ENCODE measurements at places on chromosomes 13 and 19.

DNA sequence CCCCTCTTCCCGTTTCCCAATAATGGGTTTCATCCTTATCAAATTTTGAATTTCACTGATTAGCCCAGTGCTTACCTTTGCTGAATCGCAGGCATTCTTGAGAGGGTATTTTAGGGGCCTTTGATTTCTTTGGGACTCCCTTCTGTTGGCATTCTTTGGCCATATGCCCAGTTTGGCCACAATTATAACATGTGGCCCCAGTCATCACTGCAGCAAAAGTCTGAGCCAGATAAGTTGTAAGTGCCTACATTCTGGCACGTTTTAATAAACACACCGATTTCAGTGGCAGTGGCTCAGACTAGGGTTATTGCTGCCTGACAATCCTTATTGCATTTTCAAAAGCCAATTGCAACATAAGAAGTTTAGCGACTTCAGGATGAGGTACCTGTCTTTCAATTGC is 41.4 kb downstream of the ZNF726 start:
- no peak for DNase-seq

GRCh38 chr13:64855506-64855905 is 2374.6 kb downstream of the PCDH9 start:
- DNase-seq = no peak

DNA sequence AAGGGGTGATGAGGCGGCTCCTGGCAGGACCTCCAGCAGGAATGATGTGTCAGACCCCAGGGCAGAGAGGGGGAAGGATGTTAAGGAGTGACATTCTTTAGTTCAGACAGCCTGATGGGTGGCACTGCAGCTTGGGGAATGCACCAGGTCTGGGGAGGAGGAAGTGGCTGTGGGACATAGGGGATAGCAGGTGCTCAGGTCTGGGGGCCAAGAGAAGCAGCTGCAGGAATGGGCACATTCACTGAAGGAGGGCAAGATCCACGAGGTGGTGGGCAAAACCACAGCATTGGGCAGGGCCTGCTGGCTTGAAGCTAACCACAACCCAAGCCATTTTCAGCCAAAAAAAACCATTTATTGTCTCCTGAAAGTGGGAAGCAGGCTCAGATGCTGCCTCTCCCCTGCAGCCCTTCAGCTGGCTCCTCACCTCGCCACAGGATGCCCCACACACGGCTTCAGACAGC is 26.5 kb downstream of the COMP start:
- no peak for DNase-seq

DNA sequence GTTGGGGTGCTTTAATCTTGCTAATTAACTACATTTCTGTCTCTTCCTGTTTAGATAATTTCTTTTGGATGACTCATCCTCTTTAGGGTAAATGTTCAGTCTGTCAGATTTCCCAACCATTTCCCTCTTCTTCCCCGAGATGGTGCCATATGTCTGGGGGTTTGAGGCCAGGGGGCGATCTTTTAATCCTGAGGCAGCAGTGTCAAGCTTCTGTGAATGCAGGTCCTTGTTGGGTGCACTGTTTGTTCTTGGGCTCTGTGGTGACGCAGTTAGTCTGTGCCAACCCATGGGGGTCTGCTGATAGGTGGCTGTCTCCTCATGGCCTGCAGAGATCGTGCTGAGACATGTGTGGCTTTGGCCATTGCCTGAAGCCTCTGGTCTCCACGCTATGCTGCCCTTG is 420.4 kb downstream of the NDFIP2 start:
- DNase-seq = no peak

GRCh38 chr13:34767778-34768177 is 174.3 kb upstream of the NBEA start:
- no peak for DNase-seq

DNA sequence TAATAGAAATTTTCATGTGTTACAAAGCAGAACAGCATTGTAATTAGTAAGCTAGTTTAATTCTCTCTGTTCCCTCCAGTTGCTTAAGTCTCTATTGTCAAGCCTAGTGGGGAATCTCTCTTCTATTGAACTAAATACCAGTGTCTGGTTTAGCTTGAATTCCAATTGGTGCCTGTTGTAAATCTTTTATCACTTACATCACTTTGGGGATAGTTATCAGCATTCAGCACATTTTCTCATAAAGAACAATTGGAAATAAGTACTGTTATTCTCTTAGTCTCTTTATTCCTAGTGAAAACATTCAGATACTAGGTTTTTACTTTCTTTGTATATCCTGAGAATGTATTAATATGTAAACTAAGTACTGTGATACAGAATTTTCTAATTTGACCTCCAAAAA is 25.2 kb downstream of the IPO5 start:
- no peak for DNase-seq

- DNase-seq = peak; percentile 16
Measured at GRCh38 chr19:1324806-1325567, 39.3 kb downstream of the EFNA2 start.

DNA sequence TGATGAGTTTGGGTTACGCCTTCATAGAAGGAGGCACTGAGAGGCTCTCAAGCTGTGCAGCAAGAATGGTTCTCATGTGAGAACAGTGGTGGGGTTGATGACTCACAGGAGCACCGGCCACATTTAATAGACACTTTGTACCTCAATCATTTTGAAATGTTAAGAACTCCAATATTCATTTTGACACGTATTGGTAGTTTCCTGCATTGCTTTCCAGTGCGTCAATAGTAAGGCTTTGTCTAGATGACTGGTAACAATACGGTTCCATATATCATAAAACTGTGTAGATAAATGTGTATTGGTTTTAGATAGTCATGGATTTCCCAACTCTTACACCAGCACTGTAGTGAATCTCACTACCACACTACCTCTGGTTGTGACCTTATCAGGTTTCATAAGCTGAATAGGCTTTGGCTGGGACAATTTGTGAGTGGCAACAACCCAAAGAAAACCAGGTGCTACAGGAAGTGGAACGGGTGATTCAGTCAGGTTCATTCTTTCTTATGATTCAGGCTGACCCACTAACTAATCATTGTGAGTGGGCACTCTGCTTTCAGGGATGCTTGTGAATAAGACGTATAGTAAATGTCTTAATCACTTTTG is 362.6 kb downstream of the KLF5 start:
- peak; percentile 44 for DNase-seq

DNA sequence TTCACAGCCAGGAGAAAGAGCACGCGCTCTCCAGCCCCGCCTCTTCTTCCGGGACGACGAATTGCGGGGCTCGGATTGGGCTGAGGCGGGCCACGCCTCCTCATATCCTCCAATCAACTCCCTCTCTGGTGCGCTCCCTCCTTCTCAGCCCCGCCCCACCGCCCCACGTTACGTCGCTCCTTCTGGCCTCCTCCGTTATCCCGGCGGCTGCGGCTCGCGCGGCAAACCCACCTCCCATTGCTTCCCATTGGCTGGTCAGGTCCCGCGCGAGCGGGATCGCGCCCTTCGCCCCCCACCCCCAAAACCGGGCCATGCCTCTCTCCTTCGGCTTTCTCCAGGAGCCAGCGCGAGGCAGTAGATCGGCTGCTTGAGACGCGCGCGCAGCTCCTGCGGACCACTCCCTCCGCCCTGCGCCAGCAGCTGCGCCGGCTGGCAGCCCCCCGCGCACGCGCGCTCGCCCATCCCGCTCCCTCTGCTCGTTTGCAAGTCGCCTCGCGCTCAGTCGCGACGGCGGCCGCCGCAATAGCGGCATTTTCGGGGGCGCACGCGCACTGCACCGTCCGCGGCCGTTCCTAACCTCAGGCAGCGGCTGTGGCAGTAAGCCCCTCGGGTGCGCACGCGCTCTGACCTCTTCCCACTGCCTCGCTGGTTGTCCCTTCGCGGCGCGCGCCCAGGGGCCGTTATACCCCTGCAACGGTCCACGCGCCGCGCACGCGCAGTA is 512 bp upstream of the ARHGAP35 start:
- peak; percentile 94 for DNase-seq

DNA sequence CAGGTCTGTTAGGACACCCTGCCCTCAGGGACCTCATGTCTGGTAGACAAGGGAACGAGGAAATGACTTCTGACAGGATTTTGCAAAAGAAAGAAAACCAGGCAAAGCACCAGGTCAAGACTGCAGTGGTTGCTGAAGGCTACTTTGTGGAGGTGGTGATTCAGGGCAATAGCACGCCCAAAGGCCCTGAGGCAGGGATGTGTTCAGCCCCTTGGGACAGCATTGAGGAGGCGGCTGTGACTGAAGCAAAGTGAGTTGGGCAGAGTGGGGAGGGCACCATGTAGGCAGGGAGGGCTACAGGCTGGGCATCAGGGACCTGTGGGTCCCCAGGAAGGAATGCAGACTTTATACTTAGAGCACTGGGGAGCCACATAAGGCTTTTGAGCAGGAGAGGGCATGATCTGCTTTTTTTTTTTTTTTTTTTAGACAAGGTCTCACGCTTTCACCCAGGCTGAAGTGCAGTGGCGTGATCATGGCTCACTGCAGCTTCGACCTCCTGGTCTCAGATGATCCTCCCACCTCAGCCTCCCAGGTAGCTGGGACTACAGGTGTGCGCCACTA is 10.8 kb upstream of the HOMER3 start:
- no peak for DNase-seq

DNA sequence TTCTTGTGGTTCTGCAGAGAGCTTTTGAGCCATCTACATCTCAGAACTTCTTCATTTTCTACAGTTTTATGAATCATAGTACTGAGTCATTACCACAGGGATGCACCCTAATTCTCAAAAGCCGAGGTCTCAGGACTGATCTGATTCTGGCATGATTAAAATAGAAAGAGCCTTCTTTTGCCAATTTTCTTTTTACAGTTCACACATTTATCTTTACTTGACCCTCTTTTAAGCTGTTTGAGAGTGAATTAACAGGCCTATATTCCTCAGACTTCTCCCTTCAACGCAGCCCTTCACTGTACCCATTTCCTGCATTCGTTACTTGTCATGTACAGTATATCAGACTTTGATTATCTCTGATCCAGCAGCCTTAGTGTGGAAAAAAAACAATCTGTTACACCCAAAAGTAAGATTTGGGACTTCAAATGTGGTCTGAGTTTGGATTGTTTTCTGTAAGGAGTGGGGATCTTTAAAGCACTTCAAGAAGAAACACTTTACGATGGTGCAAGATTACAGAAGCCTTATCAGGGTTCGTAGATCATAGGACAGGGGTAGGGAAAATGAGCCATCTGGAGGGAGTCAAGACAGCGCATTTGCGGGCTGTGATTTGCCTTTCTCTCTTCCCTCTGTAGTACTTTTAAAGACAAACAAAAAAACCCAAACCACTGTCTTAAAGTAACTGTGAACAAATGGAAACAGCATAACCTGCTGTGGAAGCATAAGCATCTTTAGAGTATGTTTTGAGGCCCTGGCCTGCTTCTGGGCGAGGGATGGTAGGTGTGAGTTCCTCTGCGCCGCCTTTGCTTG is 15.3 kb upstream of the GPR183 start:
- no peak for DNase-seq

DNA sequence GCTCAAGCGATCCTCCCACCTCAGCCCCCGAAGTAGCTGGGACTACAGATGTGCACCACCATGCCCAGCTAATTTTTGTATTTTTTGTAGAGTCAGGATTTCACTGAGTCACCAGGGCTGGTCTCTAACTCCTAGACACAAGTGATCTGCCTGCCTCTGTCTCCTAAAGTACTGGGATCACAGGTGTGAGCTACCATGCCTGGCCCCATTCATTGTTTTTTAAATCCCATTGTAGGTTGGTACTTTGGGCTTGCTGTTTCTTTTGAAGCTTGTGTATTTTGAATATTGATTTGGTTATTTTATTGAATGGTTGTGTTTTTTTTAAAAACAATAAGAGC is 26.7 kb downstream of the ZMYM2 start:
- no peak for DNase-seq

GRCh38 chr19:42284591-42285341 is 15.7 kb downstream of the CIC start:
- DNase-seq = no peak

DNA sequence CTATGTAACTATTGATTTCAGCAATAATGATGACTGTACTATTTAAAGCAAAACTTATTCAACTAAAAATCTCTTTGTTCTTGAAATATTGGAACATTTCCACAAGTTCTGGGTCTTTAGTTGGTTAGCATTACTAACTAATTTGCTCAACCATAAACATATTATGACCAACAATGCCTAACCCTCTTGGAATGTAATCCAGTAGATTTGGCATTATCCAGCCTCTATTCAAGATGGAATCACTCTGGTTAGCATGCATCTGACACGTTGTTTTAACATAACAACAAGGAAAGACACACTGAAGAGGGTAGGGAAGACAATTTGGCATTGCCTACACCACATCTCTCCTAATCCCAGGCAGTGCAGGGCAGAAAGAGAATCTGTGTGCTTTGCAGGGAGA is 941.3 kb upstream of the PCDH20 start:
- DNase-seq = no peak

- DNase-seq = no peak
Measured at GRCh38 chr13:31905961-31906360, 125.6 kb upstream of the FRY start.

- no peak for DNase-seq
Measured at GRCh38 chr19:47257411-47258169, 1.3 kb downstream of the CCDC9 start.

DNA sequence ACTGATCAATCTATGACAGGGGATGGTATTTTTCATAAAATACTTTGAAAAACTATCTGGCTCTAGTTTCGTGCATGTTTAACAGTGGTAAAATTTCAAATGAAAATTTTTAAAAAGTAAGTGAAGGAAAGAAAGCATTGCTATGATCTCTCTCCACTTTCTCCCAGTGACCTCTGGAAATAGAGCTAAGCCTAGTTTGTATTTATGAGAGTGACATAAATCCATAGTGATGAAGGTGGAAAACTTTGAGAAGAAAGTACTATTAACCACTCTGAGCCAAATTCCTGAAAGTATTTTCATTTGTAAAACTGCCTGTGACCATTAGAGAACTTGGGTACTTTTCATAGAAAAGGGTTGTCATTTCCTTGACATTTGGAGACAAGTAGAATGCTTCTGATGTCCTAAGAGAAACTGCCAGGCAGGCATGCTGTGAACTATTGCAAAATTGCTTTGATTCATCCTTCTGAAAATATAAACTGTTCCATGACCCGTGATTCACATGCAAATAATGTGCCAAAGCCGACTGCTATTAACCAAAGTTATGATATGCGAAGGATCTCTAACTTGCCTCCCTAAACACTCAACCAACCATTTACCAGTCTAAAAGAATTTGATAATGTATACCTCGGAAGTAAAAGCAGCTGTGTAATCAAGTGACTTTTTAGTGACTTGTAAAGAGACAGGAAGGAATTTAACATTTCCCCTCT is 133.2 kb downstream of the VWA8 start:
- no peak for DNase-seq

DNA sequence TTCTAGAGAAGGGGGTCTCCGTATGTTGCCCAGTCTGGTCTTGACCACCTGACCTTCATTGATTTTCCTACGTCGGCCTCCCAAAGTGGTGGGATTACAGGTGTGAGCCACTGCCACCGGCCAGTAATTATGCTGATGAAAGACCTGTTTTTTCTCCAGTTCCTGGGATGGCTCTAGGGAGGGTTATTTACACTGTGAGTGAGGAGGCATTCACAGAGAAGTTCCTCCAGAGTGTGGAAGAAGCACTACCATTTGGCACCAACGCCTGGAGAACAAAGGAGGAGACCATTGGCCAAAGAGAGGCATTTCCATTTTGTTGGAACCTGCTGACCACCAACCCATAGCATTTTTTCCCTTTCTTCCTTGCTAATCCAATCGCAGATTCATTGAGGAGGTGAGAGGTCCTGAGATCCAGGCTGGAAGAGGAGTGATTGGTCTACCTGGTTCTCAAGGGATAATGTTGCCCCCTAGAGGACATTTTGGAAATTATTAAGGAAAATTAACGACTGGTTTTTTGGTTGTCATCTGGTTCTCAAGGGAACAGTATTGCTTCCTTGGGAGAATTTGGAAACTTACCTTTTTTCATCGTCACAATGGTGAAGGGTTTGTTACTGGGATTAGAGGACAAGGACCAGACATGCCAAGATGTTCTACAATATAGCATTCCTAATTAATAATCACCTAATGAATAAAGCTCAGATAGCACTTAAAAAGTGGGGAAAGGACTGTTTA is 5.5 kb upstream of the SAE1 start:
- DNase-seq = no peak

Measured in stimulated activated CD8-positive, alpha-beta memory T cell treated with anti-CD3 and anti-CD28 coated beads, Interleukin-7, amount 100 ng/mL, for 48 hours (primary cell).